ENCODE measurements at places on chromosomes 3 and 15.

DNA sequence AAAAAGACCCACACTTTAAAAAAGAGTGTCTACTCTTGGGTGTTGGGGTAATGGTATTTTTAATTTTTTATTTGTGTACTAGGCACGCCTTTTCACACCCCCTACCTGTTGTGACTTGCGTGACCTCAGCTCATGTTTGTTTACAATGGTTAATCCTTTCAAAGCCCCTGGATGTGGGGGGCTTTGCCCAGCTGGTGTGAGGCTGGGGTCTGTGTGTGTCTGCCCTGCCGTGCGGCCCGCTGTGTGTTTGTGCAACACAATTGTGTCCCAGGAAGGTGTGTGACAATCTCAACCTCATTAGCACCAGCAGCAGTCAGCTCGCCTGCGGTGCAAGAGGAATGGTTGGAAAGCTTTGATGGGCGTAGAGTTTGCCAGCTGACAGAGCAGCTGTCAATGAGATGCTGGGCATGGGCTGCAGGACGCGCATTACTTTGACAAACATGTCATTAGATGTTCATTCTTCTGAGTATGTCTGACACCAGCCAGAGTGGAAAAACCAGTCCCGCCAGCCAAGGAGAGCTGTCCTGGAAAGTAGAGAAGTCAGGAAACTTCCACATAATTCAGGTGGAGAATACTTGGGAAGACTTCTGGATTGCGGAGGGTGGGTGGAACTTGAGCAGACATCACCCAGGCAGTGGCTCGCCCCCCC is 9.6 kb downstream of the LRRK1 start:
- DNase-seq: no peak

DNA sequence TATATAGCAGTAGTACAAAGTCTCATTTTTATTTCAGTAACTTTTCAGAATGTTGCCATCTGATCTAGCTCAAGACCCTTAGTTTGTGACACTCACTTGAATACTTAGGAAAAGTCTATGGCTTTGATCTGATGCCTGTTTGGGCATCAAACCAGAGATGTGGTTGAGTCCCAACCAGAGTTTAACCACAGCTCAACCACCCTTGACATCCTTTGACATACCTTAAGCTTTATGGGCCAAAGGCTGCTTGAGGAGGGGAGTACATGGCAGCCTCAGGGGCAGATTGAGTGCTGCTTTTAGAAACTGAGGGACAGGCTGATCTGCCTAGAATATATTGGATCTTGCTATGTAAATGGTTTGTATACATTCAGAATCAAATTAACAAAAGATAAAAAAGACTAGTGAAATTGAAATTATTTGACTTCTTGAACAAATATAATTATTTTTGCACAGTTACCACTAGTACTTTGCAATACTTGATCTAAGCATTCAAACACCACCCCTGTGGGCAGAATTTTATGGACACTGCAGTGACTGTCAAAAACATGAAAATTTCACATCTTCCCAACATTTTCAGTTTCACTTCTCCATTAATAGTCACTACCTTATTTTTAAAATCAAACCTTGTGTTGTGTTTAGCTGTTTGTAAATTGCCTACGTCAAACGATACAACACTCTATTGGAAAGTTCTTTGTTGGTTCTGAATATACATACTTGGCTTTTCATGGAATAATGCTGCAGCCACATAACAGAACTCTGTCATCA is 199.8 kb downstream of the UBE2E2 start:
- no peak for DNase-seq

DNA sequence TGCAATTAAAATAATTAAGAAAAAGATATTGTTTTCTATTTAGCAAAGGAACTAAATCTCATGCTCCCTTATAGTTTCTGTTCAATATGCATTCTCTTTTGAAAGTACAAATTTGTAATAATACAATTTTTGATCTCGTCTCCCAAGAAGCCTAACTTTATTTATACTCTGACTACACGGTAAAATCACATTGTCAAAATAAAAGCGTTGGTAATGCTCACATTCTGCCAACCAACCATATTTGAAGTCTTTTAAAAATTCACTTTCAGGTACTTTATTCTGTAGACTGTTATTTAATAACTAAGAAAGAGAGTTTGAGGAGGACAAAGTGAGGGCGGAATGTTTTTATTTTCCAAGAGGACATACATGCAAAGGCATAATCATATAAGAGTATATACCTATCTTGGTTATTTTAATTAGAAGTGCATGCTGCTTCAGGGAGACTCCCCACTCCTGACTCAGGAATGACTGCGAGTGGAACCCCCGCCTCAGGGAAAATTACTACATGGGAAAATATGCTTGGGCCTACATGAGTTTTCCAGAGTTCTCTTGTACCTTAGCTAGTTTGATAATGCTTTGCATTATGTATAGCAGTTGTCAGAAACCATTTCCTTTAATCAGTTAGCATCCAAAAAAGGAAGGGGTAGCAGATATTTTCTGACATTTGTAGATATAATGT is 19.3 kb downstream of the MBNL1 start:
- no peak for DNase-seq

- no peak for DNase-seq
Observed at GRCh38 chr15:67501177-67501835, 19.6 kb upstream of the C15orf61 start.

GRCh38 chr3:172530101-172530561 is 6.9 kb upstream of the TNFSF10 start:
- DNase-seq: peak; percentile 30

DNA sequence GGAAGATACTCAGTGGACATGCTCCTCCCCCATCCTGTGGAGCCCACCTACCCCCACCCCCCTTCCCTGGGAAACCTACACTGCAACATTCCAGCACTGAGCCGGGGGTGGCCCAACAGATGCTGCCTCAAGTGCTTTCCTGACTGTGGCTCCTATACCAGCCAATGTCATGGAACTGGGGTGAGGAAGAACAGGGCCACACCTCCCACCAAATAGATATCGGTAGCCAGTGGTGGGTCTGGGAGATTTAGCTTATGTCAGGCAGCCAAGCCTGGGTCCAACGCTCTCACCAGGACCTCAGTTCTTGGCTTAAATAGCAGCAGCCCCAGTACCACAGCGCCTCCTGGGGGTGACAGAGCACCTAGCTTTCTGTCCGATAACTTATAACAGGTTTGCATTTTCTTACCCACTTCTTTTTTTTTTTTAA is 30.3 kb downstream of the CDC25A start:
- DNase-seq: peak; percentile 44

GRCh38 chr3:122903171-122903570 is 108.3 kb downstream of the SLC49A4 start:
- DNase-seq: no peak

DNA sequence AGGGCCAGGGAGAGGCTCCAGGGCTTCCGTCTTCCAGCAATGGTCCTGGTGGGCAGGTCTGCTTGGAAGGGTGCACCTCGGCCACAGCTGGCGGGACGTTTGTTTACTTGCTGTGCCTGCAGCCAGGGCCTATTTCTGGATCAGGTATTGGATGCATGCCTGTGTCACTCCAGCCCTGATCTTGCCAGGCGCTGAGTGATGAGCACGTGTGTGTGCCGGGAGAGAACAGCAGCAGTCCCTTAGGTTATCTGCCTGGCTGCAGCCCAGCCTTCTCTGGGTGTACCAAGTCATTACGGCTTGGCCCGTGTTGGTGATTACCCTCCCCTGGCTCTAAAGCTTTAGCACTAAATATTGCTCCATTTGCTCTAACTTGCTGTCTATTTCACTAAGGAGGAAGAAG is 14.9 kb downstream of the CCDC32 start:
- DNase-seq: no peak

DNA sequence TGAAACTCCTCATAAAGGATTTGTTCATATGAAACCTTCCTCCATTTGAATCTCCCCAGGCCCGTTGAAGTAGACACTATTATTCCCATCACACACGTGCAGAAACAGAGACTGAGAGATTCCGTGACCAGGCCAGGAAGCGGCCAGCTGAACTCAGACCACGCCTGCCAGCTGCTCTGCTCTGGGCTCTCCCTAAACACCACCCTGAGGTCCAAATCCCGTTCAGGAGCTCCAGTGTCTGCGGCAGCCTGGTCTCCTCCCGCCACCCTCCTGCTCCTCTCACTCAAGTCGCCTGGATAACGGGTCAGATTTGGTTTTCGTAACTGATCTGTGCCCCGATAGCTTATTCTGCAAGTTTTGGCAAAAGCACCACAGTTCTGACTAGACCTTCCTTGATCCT is 53.6 kb upstream of the SNRPA1 start:
- no peak for DNase-seq

- DNase-seq: no peak
Observed at GRCh38 chr3:89617706-89618105, 510.3 kb downstream of the EPHA3 start.

DNA sequence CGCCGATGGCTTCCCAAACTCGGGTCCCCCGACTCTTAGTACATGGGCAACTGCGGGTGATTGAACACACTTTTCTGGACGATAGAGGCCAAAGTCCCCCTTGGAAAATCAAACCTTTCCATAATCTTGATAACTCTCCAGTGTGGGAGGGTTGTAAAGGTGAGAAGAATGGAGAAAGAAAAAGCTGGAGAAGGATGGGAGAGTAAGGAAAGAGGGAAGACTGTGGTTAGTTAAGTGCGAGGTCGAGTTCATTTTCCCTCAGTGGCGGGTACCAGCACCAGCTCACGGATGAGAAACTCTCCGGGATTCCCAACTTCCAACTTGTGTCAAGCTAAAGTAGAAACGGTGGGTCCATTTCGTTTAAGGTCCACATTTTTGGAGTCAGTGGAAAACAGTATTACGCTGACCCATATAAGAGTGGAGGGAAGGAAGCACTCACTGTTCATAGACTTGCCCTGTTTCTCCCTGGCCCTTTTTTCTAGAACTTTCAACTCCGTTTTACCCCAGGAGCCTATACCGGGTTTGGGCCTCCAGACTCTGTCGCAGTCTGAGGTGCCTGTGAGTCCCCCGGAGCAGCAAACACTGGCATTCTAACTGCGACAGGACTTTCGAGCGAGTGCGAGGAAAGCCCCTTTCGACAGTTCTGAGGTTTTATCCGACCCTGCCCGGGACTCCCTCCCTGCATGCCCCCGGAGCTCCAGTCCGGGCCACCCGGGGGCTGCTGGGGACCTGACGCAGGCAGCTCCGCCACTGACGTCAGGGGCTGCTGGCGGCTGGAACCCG is 14.8 kb downstream of the ZIC1 start:
- DNase-seq: no peak

GRCh38 chr3:25130724-25131520 is 297.1 kb upstream of the RARB start:
- DNase-seq: no peak

DNA sequence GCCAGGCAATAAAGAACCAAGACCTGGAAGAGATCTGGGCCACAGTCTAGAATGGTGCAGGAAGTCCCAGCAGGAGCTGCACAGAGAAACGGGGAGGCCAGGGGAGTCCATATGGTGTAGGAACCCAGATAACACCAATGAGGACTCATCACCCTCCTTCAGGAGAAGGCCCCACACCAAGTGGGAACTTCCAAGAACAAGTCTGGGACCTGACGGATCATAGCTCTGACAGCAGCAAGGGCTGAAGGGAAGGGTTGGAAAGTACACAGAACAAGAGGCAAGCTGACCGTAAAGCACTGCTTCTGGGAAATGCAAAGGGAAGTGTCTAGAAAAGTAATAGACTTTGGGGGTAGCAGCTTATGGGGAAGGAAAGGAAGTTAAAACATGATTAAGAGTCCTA is 34.5 kb downstream of the ANO10 start:
- DNase-seq: no peak

GRCh38 chr3:141201122-141201521 is 30.5 kb upstream of the PXYLP1 start:
- no peak for DNase-seq

DNA sequence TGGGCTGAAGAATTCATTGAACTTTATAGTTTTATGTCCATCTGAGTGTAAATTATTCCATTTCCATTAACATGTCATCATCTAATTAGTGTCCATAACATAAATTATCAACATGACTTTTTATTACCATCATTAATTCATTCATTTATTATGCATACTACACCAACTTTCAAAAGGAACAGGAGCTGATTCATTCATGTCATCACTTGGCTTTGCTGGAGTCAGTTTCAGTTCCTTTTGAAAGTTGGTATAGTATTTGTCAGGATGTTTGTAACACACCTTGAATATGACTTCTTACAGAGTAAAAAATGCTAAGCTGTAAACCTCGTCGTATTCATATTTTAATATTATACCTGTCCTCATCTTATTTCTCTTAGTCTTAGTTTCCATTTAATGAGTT is 298.0 kb upstream of the RBMS3 start:
- no peak for DNase-seq

- no peak for DNase-seq
Observed at GRCh38 chr3:148078658-148079057, 619.0 kb upstream of the AGTR1 start.

DNA sequence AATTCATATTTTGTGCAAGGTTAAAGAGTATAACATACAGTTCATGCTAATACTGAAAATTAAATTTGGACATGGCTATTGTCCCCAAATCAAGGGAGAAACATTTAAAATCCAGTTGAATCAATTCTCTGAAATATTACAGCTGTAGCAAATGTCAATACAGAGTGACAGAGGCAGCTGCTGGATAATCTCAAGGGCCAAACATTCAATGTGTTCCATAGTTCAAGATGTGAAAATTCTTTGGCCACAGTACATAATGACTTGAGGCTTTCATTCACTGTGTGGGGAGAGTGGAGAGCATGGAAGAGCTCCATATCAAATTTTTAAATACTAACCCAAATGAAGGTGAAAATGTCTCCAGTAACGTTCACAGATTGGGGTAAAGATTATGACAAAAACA is 1192.8 kb upstream of the CADM2 start:
- no peak for DNase-seq

GRCh38 chr3:40585381-40586016 is 60.7 kb downstream of the ZNF621 start:
- DNase-seq: no peak

- no peak for DNase-seq
Observed at GRCh38 chr3:159960188-159961148, 28.2 kb upstream of the IL12A start.

- no peak for DNase-seq
Observed at GRCh38 chr15:41914411-41914810, 20.6 kb upstream of the SPTBN5 start.

DNA sequence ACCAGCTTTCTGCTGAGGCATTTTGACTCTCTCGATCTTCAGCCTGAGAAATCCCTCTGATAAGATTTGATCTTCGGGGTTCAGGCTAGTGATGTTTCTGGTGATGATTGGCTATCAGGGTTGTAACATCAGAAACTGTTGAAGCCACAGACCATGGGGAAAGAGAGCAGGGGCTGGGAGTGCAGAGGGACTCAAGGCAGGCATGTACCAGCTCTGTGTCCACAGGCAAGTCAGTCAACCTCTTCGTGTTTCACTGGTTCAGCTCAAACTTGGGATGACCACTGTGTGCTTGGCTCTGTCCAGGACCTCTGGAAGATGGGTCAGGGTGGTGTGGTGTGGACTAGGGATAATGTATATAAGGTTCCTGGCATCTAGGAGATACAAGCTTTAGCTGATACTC is 116.5 kb downstream of the EEFSEC start:
- no peak for DNase-seq

- DNase-seq: no peak
Observed at GRCh38 chr3:14141602-14142341, 16.9 kb downstream of the TMEM43 start.

GRCh38 chr3:72538070-72538745 is 310.0 kb downstream of the SHQ1 start:
- DNase-seq: peak; percentile 8

GRCh38 chr3:198070871-198071270 is 110.9 kb downstream of the LMLN start:
- DNase-seq: no peak
